H9 (cell line): ENCODE measurements at places on chromosomes 4 and X.
A peak's percentile ranks its signal among the peaks of the same experiment; 100 is the strongest.

- peak; percentile 34 for DNase-seq
Measured at GRCh38 chrX:137052643-137053235, 18.9 kb upstream of the GPR101 start.

DNA sequence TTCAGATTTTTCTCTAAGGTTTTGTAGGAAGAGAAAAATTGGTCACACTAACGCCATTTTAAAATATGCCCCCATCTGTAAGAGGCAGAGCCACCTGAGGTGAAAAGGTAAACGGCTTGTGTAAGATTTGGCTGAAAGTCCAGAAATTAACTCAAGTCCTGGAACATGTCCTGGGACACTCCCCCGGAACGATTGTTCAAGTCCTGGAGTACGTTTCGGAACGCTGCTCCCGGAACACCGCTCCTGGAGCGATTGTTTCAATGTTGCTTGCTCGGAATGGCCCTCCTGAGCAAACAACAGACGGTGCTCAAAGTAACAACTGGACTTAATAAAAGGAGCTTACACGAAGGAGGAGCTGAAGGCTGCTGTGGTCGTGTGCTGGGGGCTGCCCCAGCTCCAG, 796.5 kb upstream of the SLIT2 start:
- DNase-seq, result no peak

GRCh38 chr4:22688236-22688635, 4.5 kb upstream of the GBA3 start:
- DNase-seq, result no peak

- no peak for DNase-seq
Measured at GRCh38 chr4:165583341-165583740, 204.5 kb downstream of the CPE start.

DNA sequence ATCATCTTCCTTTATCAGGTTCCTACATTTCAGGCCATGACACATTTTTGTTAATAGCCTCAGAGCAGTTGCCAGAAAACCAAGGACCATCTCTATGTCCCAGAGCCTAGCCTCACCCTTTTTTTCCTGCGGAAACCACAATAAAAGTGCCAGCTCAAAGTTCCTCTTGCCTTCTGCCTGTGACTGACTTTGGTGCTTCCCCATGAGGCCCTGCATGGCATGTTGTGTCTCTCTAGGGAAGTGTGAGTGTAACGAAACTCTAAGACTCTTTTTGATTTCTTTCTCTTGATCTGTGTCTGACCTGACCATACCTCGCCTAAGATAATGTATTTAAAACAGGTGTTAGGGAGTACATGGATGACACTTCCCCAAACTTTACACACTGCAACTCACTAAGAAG, 642.3 kb upstream of the BOD1L1 start:
- DNase-seq, result no peak

DNA sequence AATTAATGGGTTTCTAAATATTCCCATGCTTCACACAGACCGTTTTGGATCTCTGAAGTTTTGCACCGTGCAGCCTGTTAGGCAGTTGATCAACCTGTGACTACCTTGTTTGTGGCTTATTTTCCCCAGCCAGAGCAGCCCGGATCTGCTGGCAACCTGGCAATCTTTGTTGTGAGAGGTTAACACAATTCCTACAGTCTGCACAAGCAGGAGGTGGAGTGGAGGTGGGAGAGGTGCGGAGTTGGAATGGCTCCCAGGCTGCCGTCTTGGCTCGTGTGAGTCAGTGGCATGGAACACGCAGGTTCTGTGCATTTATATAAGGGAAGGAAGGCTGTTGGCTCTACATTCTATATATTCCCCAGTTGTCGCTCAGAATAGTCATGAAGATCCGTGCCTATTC, 70.9 kb upstream of the STOX2 start:
- no peak for DNase-seq

- no peak for DNase-seq
Measured at GRCh38 chr4:23485801-23486200, 404.0 kb downstream of the PPARGC1A start.

- no peak for DNase-seq
Measured at GRCh38 chrX:136055651-136056221, 70.5 kb downstream of the SLC9A6 start.

DNA sequence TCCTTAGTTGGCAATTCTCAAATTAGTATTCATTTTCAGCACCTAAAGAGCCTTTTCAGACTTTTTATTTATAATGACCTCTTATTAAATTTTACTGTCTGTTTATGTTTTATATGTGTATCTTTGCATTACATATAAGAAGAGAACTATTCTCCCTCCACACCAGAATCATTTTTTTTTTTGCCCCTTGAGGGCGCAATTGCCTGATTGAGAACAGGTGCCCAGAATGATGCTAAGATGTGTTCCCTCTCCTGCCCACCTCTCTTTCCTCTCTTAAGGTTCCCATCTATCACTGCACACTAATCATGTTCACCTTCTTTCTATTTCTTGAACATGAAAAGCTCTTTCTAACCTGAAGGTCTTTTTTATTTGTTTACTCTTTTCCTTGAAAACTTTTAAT, 44.2 kb upstream of the ADAM29 start:
- DNase-seq, result no peak

- DNase-seq, result no peak
Measured at GRCh38 chr4:120613778-120614177, 308.7 kb downstream of the PRDM5 start.

- no peak for DNase-seq
Measured at GRCh38 chr4:168411318-168412150, 68.8 kb downstream of the DDX60L start.

DNA sequence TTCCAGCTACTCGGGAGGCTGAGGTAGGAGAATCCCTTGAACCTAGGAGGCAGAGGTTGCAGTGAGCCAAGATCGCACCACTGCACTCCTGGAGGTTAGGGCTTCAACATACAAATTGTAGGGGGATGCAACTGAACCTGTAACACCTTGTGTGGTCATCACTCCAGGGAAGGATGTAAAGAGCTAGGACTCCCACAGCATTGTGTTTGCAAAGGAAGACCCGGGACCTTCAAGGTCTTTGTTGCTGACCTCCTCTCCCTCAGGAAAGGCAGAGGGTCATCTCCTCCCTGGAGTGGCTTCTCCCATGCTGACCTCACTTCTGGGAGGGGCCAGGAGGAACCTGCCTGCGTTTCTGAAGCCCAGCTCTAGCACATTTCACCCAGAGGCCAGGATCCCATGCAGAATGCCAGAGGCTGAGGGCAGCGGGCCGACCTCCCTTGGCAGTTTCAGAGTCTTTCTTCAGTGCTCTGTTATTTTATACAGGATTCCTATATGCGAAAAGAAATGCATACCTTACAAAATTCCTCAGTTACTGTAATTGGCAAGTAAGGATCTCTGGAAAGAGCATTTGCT, 80.2 kb downstream of the HTRA3 start:
- peak; percentile 28 for DNase-seq

GRCh38 chr4:125262079-125262478, 52.7 kb upstream of the FAT4 start:
- DNase-seq, result no peak

GRCh38 chrX:96361844-96362243, 322.8 kb upstream of the DIAPH2 start:
- DNase-seq, result no peak

- no peak for DNase-seq
Measured at GRCh38 chr4:18930487-18930886, 908.9 kb upstream of the LCORL start.

- DNase-seq, result no peak
Measured at GRCh38 chr4:100826808-100827548, 309.2 kb upstream of the EMCN start.

DNA sequence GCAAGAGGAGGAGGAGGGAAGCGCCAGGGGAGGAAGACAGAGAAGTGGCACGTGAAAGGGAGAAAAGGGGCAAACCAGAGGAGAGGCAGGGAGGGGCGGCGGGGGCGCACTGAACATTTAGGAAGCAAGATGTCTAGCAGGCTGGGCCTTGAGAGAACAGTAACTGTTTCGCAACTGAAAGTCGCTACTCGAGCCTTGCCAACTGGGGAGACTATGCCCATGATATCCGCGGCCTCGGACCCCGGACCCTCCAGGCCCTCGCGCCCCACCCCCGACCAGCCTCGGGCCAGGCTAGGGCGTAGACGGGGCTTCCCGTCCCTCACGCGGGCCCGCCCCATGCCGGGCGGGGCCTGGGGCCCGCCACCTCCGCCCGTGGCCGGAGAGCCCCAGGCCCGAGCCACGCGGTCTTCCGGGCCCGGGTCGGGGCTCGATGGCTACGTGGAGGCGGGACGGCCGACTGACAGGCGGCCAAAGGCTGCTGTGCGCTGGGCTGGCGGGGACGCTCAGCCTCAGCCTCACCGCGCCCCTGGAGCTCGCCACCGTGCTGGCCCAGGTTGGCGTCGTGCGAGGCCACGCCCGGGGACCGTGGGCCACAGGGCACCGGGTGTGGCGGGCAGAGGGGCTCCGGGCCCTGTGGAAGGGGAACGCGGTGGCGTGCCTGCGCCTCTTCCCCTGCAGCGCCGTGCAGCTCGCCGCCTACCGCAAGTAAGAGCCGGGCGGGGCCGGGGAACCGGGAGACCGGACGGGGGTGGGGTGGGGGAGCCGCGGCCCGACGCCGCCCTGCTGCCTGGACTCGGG, at the start of gene SLC25A43:
Gene SLC25A43 (plus strand): TSS at position 363 of the 798 bp plus-strand sequence. CDS start 68 bp downstream, at position 431.
- DNase-seq, result peak; percentile 37

GRCh38 chrX:17527922-17528321, 152.9 kb downstream of the NHS start:
- no peak for DNase-seq

DNA sequence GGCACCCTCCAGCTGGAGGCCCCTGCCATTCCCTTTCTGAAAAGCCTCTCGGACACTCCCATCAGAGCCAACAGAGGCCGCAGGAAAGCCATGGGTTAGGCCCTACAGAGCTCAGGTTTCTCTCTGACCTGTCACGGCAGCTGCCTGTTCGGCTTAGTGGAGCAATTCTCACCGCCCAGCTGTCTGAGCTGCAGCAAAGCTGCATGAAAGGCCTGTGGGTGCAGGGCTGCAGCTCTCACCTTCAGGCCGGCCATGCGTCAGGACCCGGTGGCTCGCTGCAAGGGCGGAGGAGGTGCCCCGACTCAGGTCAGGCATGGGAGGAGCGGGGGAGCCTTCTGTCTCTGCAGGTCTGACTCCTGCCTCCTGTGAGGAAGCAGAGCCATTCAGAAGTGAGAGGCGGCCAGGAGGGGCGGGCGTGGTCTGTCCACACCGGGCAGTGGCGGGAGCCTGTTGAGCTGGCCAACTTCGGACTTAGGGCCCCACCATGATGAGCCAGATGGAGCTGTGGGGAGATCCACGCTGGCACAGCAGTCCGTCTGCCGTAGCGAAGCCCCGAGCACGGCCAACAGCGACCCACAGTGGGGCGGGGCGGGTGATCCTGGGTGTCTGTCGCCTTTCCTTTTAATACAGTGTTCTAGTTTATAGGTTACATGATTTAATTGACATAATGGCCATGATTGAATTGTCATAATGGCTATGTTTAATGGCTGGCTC, 23.4 kb downstream of the PDE6B start:
- DNase-seq, result no peak

DNA sequence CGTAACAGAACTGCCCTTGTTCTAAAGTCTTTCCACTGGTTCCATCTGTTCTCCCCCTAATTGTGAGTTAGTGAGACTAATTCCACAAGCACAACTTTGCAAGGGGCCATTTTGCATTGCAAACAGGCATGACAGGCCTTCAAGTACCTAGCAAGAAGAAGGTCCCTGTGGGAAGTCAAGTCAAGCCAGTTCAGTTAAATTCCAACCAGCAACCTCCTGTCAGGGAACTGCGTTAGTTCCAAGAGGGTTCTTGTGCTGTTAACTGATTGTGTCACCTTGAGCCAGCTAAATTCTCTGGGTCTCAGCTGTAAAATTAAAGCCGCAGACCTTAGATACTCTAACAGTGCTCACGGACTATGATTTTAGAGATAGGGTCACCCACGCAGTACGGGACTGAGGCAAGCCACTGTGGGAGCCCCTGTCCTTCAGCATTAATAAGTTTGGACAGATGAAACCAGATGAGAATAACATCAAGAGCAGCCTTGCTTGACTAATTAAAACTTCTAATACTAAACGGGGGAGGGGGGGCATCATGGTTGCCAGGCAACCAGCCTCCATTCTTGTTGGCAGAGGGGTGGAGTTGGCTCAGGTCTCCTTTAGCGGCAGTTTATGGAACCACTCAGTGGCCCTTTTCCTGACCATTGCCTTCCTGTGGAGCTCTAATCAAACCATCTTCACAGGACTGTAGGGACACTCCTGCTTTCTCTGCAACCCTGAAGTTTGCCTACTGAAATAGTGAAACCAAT, 24.1 kb upstream of the TMEM150C start:
- no peak for DNase-seq

DNA sequence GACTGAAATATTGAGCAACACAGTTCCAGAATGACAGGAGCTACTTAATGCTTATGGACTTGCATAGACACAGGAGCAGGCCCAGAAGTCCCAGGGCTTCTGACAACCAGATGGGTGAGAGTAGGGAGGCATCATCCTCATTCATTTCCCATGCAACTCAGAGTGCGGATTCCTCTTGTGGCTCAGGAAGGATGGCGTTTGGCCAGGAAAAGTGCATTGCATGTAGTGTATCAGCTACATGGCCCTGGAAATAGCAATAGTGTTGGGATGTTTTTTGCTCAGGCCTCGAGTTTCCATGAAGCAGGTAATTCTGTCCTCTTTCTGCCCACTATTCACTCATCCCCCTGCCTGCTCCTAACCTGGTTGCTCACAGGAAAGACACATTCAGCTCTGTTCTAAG, 136.6 kb downstream of the PDGFRA start:
- DNase-seq, result no peak

DNA sequence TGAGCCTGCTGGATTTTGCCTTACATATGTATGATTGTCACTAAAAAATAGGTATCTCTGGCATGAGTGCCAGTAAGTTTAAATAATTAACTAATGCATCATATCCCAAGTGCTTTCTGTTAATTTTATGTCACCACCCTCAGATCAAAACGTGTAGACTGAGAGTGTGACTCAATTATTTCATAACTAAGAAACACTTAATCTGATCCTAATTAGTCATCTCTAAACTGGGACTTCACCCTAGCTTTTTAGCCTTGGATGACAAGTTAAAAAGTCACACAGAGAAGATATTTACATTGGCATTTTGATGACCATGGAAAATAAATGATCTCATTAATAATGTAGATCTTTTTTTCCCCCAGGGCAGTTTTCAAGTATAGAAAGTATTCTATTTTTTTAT, 23.1 kb upstream of the SLC6A14 start:
- no peak for DNase-seq

- DNase-seq, result no peak
Measured at GRCh38 chr4:123618606-123619005, 222.0 kb downstream of the SPRY1 start.

DNA sequence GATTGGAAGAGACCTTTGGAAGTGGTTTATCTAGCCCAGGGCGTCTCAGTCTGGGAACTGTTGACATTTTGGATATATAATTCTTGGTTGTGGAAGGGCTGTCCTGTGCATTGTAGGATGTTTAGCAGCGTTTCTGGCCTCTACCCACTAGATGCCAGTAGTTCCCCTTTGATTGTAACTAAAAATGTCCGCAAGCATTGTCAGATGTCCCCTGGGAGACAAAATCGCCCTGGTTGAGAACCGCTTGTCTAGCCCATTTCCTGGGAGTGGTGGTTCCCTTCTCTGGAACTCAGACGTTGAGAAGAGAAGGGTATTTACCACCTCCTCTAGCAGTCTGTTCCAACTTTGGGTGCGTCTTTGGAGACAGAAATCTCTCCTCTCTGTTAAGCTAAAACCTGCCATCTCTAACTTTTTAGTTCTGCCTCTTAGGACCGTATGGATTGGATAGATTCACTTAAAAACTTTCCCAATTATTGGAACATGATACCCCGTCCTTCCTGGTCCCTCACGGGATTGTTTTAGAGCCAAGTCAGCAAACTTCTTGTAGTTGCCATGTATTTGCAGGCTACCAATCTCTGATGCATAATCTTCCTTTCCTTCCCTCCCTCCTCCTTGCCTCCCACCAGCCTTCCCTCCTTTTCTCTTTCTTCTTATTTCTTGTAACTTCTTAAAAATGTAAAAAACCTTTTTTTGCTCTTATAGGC, 13.9 kb downstream of the TMEM165 start:
- peak; percentile 31 for DNase-seq
